Left kidney (tissue), 8 donors: ENCODE measurements at places on chromosomes 3 and 15. TPM values are rescaled to one million over a fixed set of nuclear protein-coding genes. Genes with fewer than 3 reads are reported as not detected.

Gene TRIM42
- polyA plus RNA-seq = not detected

Gene ACAD11
- 58.7 TPM for polyA plus RNA-seq

Gene CAMP
- 0.38 TPM for polyA plus RNA-seq

Gene CD96
- 2.0 TPM for polyA plus RNA-seq

Gene SNRPN
- 219 TPM for polyA plus RNA-seq

Gene GPR176
- 15.9 TPM for polyA plus RNA-seq

Gene NEO1
- polyA plus RNA-seq = 167 TPM

Gene CSTA
- polyA plus RNA-seq = 0.32 TPM

Gene NLGN1
- 2.9 TPM for polyA plus RNA-seq
